Esophagus squamous epithelium (tissue), 5 donors: ENCODE measurements at places on chromosomes 11 and 22.

DNA sequence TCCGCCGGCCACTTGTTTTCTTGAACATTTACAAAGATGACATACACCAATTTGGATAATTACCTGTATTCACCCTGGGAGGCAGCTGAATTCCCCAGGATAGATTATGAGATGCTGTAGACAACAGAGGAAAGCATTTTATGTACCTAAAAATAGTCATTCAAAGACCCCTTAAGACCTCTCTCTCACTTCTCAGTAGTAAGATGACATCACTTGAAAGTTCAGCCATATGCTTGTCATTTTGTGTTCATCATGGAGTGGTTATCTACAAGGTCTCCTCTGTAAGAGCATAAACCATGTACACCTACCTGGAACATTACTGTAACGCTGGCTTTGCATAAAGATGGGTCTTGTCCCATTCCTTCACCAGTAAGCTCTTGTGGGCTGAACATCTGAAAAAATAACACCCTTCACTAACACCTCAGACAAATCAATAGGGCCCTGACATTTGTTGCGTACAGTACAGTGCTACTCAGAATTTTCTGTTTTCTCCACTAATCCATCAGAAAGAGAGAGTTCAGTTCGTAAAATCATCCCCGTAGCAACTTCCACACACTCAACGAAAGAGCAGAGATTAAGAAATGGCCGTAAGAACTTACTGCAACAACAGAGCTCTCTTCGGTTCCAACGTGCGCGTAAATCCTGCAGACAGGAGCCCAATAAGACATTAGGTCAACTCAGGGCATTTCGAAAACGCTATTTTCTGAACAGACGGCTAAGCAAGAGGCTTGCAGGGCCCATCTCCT, 15.6 kb upstream of the WDR74 start:
- DNase-seq, result no peak

- no peak for DNase-seq
Observed at GRCh38 chr11:46134540-46134939, 13.3 kb upstream of the PHF21A start.

DNA sequence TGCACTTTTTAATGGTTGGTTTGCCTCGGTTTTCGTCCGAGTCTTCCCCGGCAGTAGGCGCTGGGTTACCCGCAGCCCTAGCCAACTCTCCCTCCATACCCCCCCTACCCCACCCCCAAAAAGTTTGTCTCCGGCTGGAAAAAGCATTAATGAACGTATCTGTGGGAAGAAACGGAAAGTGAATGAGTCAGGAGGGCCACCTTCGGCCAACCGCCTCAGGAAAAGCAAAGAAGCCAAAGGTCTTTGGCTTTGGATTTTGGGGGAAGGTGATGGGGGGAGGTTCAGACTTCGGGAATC, 508 bp upstream of the FLI1 start:
- DNase-seq, result no peak

GRCh38 chr11:58193391-58193790, 4.5 kb downstream of the OR9Q2 start:
- no peak for DNase-seq

DNA sequence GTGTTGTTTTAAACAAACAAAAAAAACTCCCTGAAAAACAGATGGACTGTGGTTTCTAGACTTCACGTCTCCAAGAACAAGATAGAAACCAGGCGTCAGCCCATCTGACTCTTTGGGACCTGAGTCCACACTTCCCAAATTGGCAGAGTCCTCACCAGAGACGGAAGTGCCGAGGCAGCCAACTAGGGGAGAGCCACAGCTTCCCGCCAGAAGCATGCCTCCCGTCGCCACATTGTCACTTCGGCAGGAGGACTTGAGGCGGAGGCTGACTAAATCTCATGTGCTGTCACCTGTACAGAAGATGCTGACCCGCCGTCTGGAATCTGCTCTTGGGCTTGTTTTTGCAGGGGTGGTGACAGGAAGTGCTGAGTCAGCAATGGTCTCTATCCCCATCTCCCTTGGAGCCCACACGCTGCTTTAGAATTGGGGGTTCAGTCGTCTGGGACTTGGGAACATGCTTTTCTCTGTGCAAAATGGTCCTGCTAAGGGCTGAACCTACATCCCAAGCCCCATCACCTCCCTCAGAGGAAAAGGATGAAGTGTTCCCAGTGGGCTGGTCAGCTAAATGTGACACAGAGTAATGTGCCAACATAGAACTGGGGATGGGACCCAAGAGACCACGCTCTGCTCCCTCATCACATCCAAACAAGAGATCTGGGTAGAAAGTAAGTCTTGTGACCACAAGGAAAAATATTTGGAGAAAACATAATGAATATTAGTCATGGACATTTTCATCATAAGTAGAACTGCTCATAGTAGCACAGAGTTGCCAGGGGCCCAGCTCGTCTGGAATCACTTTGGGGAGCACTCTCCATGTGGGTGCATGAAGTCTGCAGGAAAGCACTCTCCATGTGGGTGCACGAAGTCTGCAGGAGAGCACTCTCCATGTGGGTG, 152.9 kb downstream of the SNX19 start:
- no peak for DNase-seq

DNA sequence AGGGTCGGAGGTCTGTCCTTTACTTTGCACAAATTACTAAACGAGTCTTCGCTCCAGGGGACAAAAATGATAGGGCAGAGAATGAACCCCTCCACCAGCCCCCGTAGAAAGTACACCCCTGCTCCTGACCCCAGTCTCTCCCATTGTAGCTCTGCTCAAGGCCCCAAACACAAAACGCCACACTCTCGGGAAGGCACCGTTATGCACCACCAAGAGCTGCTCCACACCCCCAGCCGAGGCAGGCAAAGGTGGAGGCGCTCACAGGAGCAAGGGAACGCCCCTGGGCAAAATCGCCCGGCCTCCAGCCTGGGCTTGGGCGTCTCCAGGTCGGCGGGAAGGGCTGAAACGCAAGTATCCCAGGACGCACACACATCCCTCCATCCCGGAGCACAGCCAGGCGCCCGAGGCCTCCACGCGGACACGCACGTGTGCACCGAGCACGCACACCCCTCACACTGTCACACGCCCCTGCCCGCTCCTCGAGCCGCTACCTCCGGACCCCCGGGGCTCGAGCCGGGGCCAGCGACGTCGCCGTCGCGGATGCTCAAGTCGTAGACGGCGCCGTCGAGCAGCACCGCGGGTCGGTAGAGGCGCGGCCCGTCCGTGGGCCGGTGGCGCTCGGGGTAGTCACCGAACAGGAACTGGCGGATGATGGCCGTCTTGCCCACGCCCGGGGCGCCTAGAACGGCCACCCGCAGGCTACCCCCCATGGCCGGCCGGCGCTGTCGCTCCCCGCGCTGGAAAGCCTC, 786 bp downstream of the RASL10A start:
- DNase-seq, result no peak

GRCh38 chr22:27829620-27830019, 28.1 kb upstream of the MN1 start:
- no peak for DNase-seq

DNA sequence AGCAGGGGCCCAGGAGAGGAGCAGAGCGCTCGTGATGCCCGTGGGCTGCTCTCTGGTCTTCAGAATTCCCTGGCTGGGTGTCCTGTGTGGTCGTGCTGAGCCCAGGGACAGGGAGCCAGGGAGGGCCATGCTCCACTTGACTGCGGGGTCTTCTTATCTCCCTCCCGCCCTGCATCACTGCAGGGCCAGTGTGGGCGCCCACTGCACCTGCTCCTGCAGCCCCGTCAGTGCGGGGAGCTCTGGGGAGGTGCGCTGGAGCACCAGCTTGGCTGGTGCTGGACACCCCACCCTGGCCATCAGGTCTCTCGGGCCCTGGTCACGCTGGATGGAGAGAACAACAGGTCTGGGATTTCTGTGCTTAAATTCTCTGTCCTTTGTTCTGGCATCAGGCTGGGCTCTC, 31.8 kb downstream of the B3GAT1 start:
- DNase-seq, result no peak

DNA sequence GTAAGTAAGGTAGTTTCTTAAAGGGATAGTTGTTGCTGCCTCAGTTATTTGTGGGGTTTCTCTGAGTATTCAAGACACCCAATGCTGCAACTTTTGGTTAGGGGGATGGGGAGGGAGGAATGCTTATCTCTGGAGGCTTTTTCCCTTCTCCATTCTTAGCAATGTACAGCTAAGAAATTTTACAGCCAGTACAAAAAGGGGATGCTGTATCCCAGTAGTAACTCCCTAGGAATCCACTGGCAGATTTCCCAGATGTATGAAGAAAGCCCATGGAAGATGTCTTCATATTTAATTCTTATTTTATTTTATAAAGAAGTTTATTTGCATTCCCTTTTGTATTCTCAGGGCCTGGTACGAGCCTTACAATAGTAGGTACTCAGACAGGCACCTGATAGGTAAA, 154.8 kb downstream of the ENTHD1 start:
- no peak for DNase-seq

DNA sequence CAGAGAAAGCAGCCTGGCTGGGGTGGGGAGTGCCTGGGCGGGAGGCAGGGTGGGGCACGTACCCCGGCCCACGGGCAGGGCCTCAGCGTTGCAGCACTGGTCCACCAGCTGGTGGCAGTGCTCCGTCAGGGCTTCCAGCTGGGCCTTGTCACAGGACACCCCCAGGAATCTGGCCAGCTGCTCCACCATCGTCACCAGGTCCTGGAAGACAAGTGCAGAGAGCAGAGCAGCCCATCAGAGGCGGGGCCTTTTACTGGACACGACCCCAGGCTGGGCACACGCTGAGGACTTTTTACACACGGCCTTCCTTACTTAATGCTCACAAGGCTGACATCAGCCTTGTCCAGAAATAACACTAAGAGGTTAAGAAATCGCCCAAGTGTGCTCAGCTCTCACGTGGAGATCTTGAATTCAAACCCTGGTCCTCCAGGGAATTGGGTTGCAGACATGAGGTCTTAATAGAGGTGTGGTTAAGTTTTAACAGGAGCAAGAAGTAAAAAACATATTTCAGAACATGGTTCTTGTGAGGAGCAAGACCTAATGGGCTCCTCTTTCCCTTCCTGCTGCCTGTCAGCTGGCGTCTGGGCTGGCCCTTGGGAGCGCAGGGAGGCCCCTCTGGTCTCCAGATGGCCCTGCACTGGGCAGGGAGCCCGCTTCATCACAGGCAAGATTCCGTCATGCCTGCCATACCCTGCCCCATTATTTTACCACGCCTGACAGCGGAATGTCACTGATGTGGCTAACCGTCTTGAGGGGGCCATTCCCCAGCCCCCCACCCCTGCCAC, 17.1 kb upstream of the EFCAB6 start:
- DNase-seq, result no peak

- DNase-seq, result no peak
Observed at GRCh38 chr11:69704508-69705253, 859 bp upstream of the FGF19 start.

DNA sequence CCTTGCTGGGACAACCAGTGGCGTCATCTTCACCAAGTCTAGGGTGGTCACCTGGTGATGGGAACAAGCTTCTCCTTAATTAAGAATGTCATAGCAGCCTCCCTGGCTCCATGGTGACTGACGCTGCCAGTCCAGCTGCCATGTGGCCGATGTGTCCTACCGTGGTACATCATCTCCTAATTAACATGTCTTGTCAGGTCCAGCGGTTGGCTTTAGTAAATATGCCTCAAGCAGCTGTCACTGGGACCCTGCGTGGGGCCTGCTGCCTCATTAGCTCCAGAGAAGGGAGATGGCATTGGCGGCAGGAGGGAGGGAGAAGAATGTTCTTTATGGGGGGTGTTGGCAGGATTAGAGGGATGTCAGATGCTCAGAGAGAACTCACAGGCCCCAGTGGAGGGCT, 271.9 kb downstream of the ST3GAL4 start:
- DNase-seq, result no peak

GRCh38 chr11:19869466-19869865, 156.8 kb downstream of the NAV2 start:
- DNase-seq, result no peak

DNA sequence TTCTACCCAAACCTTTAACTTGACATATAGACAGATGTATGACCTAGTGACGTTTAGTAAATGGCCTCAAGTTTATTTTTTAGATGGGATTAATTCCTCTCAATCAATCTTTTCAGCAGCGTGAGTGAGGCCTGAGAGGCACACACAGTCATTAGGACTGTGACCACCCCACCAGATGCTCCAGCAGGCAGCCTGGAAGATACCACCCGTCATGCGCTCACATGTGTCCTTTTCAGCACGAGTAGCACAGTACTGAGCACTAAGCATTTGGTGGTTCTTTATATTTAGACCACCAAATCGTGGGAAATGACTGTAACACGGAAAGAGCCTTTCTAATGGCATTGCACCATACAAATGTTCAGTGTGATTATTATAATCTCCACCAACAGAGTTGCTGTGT, 354.6 kb upstream of the DDI1 start:
- no peak for DNase-seq

DNA sequence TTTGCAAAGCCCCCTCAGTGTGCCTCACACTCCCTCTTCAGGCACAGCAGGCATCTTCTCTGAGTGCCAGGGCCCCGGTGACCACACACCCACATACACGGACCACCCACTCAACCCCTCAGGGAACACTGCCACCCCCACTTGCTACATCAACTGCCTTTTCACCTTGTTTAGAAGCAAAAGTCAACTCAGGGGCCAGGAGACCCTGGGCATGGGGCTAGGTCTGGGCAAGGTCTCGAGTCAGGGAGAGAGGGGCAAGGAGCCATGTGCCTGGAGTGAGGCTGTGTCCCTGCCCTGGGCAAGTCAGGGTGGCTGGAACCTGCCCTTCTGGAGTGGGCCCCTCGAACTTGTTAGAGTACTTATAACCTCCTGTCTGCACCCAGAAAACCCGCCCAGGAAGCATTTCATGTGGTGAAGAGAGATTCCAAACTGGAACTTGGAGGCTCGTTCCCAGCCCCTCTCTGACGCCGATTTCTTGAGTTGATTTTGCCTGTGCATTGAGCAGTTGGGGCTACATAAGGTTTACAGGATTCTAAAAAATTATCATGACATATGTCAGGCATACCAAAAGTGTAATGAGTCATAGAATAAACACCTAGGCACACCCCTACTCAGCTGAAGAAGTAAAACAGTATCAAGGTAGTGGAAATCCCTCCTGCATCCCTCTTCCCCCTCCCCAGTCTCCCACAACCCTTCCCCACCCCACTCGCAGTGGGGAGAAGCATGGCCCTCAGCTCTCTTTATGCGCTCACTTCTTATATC, 74.3 kb downstream of the MYEOV start:
- DNase-seq, result no peak

DNA sequence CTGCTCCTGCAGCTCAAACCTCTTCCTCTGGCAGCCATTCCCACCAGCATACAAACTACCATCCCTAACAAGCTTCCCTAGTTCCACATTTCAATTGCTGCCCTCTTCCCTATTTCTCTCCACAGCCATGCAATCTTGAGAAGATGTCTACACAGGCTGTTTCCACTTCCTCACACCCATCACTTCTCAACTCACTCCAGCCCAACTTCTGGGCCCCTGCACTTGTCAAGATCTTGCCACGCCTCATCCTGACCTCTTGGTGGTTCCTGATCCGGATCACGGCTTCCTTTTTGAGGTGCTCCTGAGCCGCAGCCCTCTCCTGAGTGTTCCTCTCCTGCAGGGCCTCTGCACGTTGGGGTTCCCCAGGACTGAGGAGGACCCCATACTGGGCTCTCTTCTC, 22.6 kb downstream of the RPL27A start:
- no peak for DNase-seq

- DNase-seq, result no peak
Observed at GRCh38 chr22:26585104-26585790, 4.7 kb downstream of the TPST2 start.
